ENCODE measurements at places on chromosomes 5 and 9.

DNA sequence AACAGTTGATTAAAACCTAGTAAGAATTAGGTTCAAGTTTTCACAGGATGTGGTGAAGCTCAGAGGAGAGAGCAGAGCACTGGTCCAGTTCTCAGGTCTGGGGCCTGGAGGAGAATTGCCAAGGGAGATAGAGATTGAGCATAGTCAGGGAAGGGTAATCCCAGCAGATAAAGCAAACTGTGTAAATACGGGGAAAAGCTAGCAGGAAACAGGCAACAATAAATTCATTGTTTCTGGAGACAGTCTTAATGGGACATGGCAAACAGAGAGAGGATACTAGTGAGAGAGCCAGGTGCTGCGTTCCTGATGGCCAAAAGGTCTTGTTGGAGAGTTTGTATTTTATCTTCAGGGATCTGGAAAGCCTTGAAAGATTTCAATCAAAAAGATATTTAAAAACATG lies 333.0 kb downstream of the PDE4D start:
- DNase-seq: no peak

DNA sequence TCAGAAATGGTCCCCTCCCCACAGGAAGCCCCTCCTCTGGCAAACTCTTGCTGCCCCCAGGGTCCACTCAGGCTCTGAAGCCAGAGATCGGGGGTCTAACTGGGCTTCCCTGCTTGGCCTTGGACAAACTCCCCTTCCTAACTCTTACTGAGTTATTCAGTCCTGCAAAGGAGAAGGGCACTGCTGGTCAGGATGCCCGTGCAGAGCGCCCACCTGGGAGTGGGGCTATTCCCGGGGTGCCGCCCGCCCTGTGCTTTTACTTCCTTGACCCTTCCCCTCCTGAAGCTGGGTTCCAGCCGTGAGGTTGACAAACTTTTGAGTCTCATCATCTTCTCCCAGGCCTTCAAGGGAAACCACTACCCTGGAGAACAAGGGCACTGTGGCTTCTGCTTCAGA lies 4.9 kb downstream of the TBC1D9B start:
- no peak for DNase-seq

- no peak for DNase-seq
Measured at GRCh38 chr5:76483433-76483832, 80.3 kb downstream of the IQGAP2 start.

- DNase-seq: no peak
Measured at GRCh38 chr5:78377056-78377717, 16.8 kb downstream of the SCAMP1 start.

DNA sequence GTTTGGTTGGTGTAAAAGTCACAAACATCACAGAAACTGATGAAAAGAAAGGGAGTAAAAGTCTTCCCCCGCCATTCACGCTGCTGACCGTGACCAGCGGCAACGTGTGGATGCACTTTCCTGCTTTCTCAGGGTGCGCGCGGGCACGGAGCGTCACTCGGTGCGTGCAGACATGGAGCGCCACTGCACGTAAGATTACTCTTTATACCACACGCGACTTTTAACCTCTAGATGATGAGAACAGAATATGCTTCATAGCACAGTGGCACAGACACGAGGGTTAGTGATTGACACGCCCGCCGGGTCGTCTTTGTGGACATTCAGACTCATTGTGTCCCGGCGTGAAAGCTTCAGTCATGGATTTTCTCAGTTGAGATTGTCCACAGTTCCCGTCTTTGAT lies 15.7 kb downstream of the CEP72 start:
- no peak for DNase-seq

- DNase-seq: no peak
Measured at GRCh38 chr9:136694163-136694871, 7.1 kb upstream of the AGPAT2 start.

- DNase-seq: no peak
Measured at GRCh38 chr5:176632745-176633144, 2.3 kb downstream of the EIF4E1B start.

- no peak for DNase-seq
Measured at GRCh38 chr5:65329266-65329665, 152.5 kb downstream of the ADAMTS6 start.

DNA sequence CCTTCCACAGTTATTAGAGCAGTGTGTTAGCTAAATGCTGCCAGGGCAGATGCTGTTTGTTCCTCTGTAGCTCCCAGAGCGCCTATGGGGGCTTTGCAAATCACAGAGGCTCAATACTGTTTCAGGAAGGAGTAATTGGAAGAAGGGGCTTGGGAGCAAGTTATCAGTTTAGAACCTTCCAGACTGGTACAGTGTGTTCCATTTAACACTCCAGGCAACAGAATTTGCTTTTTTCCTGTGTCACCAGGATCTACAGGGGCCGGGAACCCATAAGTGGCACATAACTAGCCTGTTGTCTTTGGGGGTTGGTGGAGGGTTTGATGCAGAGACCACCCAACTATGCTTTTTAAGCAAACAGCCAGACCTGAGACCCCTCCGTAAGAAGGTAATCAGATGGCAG lies 307.3 kb upstream of the KCNN2 start:
- DNase-seq: no peak

DNA sequence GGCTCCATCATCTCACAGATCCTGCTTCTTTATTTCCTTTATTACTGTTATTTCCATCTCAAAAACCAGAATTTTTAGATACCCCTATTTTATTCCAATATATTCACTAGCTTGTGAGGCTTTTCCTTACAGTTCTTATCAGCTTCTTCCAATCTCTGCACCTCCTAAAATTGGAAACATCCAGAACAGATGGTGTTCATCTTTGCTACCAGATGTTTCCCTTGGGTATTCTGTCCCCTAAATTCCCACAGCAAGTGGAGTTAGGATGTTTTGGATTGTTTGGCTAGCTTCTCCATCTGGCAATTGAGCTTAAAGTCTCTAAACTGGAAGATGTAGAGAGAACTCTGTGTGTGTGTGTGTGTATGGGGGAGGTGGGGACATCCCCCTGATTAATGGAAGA lies 580.4 kb downstream of the DTWD2 start:
- no peak for DNase-seq

- no peak for DNase-seq
Measured at GRCh38 chr5:14208071-14209021, 65.2 kb downstream of the TRIO start.

DNA sequence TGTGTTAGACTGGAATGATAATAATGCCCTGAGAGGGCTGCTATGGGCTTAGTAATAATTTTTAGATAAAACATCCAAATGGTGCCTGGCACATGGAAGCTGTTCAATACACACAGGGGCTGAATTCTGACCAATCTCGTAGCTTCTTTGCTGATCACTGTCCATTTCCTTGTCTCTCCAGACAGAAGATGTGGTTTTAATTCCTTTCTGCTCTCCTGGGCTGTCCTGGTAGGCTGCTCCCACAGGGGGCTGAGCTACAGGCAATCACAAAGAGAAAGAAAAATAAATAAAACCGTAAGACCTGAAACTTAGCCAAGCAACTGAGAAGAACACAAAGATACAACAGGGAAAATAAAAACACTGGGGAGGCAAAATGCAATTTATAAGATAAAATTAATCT lies 136.5 kb downstream of the CDK5RAP2 start:
- no peak for DNase-seq

- no peak for DNase-seq
Measured at GRCh38 chr5:107342371-107342770, 328.4 kb downstream of the EFNA5 start.

- DNase-seq: peak; percentile 5
Measured at GRCh38 chr9:38338342-38339018, 54.0 kb upstream of the ALDH1B1 start.

DNA sequence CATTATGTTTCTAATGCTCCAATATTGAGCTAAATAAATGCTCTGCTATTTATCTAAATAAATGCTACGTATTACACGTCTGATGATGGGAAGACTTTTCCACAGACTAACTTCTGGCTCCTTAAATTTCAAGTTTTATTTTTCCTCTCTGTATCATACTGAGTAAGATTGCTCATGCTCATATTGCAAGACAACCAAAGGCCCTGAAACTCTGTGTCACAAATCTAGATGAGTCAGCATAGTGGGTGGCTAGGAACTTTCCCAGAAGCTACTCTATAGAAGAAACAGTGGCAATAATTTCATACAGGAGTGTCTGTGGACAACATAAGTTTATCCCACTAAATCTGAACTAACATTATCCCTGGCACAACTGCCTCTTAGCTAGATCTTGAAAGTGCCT lies 53.0 kb upstream of the RFX3 start:
- no peak for DNase-seq

All from ureter (tissue), 1 donor.